Naive B cell (primary cell): ENCODE measurements at places on chromosomes 16 and 17. TPM values are rescaled to one million over a fixed set of nuclear protein-coding genes. Genes with fewer than 3 reads are reported as not detected.

The VAC14 gene
- 31.7 TPM for polyA plus RNA-seq

- DNase-seq = no peak
- peaks cover 25% of the 10 kb centered on the region for H3K27me3 ChIP-seq
Measured at GRCh38 chr16:82037666-82038065, 2.6 kb downstream of the HSD17B2 start.

DNA sequence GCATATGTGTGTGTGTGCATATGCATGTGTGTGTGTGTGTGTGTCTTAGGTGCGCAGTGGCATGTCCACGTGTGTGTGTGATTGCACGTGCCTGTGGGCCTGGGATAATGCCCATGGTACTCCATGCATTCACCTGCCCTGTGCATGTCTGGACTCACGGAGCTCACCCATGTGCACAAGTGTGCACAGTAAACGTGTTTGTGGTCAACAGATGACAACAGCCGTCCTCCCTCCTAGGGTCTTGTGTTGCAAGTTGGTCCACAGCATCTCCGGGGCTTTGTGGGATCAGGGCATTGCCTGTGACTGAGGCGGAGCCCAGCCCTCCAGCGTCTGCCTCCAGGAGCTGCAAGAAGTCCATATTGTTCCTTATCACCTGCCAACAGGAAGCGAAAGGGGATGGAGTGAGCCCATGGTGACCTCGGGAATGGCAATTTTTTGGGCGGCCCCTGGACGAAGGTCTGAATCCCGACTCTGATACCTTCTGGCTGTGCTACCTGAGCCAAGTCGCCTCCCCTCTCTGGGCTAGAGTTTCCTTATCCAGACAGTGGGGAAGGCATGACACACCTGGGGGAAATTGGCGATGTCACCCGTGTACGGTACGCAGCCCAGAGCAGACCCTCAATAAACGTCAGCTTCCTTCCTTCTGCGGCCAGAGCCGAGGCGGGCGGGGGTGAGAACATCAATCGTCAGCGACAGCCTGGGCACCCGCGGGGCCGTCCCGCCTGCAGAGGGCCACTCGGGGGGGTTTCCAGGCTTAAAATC lies 47.6 kb downstream of the IL21R start:
- peaks cover 8% of the 10 kb centered on the region for H3K36me3 ChIP-seq
- peak; percentile 97 for DNase-seq

- H3K27ac ChIP-seq = no peak overlapping the region
- peaks cover 10% of the 10 kb centered on the region for H3K4me1 ChIP-seq
- DNase-seq = no peak
- peaks cover 54% of the 10 kb centered on the region for H3K27me3 ChIP-seq
Measured at GRCh38 chr17:34253139-34253525, 2.0 kb upstream of the CCL2 start.
